ENCODE measurements at places on chromosomes 7 and 10.

GRCh38 chr7:157708919-157709295, 372.1 kb downstream of the DNAJB6 start:
- no peak for DNase-seq

DNA sequence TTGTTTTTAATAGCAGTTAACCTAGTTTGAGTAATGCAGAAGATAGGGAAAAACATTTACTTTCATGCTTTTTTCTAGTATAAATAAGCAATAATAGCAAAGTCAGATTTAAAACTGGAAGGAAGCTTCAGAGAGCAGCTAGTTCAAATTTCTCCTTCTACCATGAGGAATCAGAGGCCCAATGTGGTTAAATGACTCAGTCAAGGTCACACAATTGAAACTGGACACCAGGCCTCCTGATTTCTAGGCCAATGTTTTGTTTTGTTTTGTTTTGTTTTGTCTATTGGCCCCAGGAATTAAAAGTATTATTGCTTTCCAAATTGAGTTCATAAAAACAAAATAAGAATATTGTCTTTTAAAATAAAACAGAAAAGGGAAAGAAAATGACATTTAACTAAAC, 122.3 kb downstream of the TRIL start:
- no peak for DNase-seq

DNA sequence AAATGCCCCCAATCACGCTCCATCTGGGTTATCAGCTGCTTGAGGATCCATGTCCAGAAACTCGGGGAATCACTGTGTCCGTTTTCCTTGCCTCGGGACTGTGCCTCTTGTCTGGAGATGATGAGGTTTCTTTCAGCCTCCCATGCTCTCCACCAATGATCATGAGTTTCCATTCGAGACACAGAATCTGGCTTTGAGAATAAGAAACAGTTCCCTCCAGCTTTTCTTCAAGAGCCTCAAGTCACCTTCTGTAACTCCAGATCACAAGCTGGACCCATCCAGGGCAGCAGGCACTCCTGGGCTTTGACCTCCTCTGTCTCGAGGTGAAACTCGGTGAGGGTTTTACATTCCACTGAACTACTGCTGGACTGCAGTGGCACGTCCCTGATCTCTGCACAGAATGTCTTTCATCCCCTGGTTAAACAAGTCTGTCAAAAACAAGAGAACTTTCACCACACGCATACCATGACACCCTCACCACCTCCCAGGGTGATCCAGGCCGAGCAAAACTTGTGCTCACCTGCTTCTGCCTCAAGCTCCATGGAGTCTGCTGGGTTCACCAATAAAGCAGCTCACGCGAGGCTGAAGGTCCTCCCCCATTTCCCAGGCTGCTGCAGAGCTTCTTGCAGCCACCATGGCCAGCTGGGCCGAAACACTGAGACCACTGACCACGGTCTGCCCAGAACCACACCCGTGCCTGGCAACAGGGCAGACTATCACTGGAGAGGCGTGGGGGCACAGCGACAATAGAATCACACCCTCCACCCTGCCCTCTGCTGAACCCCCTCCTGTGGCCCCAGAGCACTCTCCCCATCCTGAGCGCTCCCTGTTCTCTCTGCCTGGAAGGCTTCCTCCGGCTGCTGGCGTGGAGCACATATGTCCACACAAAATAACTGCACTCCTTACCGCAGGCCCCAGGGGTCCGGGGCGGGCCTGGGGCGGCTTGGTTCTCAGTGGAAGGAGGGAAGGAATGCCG, 25.1 kb downstream of the MAT1A start:
- DNase-seq = no peak

DNA sequence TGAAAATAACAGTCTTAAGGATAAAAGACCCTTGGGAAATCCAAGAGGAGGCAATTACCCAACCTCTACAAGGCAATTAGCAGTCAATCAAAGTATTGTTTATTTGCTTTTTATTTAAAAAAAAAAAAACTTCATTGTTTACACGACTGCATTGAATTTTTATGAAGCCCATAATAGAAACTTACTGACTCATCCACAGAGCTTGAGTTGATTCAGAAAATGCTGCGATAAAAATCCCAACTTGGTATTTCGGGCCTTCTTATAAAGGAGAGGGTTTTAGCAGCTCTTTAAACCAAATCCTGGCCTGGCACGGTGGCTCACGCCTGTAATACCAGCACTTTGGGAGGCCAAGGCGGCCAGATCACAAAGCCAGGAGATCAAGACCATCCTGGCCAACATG, 69.2 kb upstream of the PALS2 start:
- DNase-seq = no peak

DNA sequence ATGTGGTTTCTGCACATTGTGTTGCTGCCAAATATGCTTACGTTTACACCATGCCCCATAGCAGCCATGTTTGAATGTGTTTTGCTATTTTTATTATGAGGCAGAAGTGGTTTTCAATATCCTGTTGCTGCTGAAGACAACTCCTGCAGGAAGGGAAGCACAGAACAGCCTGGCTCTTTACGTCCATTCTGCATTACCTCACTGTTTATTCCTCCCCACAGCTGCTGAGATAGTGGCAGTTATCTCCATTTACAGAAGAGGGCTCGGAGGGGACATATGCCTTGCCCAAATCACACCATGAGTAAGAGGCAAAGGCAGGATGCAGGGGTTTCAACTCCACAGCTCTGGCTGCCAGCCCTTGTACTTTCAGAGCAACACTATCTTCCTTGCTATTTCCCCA, 35.3 kb downstream of the PLPP4 start:
- DNase-seq = no peak

DNA sequence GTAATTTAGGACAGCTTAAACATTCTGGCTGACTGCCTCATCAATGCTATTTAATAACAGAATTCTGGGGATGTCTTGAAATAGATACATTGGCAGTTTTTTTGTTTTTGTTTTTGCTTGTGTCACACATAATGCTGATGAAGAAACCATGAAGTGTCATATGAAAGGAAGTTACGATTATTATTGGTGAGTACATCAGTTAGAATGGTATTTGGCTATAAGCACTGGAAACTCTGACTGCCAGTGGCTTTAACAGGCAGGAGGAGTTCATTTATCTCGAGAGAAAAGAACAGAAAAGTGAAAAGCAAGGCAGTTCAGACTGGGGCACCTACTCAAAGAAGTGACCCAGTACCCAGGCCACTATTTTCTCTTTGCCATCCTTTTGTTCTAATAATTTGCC, 18.1 kb downstream of the LSM8 start:
- DNase-seq = no peak

- DNase-seq = no peak
Observed at GRCh38 chr10:92890471-92890870, 42.2 kb downstream of the EXOC6 start.

DNA sequence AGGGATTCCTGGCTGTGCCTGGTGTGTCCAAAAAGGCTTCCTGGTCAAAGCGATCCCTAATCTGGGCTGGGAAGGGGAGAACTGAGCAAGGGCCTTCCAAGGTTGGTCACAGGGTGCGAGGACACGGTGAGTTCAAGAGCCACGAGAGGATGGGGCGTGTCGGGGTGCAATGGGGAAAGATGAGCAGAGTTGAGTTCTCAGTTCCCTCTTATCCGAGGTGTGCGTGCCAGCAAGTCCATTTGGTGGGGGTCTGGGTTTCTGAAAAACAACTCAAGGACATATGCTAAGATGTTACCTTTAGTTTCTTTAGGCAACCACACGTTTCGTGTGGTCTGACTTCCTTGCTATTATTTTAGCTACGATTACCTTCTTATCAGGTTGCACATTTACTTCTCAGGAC, 1.3 kb downstream of the ZNF775 start:
- DNase-seq = no peak

DNA sequence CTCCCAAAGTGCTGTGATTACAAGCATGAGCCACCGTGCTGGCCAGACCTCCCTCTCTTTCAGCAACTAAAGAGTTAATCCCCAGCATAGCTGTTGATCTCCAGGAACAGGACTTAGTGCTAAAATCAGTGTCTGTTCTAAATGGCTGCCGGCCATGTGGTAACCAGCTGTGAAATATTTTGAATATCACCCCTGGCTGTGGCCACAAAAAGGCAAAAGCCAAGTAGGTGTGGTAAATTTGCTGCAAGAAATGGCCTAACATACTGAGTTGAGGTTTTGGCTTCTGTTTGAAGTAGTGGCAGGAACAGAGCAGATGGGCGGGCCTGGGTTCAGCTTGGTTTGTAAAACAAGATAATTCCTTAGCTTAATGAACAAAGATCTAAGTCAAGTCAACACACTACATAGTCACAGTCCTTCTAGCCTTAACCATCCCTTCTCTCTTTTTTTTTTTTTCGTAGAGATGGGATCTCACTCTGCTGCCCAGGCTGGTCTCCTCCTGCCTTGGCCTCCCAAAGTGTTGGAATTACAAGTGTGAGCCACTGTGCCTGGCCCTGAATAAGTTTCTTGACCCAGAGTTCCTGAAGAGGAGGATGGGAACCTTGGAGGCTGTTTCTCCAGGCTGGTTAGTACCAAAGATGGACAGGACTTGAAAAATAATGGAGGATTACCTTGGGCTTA, 22.7 kb upstream of the AGFG2 start:
- DNase-seq = no peak

GRCh38 chr10:84718877-84719616, 390.7 kb downstream of the CCSER2 start:
- no peak for DNase-seq

- no peak for DNase-seq
Observed at GRCh38 chr7:20233362-20233761, 16.2 kb upstream of the MACC1 start.

DNA sequence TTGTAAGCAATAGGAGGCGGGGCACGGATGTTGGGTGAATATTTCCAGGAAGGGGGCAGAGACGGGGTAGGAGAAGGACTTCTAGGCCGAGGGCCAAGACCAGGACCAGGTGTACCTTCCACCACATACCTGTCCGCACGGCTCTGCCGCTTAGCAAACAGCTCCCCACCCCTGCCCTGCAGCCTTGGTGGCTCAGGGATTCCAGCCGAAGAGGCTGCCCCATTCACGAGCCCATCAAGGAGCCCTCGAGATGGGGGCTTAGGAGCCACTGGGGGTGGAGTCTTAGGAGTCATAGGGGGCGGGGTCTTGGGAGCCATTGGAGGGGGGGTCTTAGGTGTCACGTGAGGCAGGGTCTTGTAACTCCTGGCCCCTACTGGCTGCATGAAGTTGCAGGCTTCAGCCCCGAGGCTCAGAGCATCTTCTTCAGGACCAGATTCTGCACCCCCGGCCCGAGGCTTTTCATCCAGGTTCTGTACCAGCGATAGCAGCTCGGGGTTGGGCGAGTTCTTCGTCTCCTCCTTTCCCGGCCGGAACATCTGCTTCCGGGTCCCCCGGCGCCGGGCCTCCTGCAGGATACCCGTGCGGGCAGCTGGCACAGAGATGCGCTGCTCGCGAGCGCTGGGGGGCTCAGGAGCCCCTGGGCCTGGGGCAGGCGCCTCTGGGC, 6.1 kb upstream of the MYOZ1 start:
- no peak for DNase-seq

DNA sequence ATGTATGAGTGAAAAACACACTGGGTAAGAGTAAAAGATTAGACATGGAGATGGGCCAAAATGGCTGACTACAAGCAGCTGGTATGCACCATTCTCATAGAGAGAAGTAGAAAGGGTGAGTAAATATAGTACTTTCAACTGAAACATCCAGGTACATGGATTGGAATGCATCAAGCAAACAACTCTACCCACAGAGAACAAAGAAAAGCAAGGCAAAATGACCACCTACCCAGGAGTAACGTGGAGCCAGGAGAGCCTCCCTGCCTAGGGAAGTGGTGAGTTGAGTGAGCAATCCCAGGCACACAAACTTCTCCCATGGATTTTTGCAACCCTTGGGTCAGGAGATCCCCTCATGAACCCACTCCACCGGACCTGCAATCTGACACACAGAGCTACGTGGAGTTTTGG, 212.8 kb downstream of the PTN start:
- no peak for DNase-seq

GRCh38 chr7:43692582-43693373, 36.5 kb downstream of the COA1 start:
- DNase-seq = no peak

DNA sequence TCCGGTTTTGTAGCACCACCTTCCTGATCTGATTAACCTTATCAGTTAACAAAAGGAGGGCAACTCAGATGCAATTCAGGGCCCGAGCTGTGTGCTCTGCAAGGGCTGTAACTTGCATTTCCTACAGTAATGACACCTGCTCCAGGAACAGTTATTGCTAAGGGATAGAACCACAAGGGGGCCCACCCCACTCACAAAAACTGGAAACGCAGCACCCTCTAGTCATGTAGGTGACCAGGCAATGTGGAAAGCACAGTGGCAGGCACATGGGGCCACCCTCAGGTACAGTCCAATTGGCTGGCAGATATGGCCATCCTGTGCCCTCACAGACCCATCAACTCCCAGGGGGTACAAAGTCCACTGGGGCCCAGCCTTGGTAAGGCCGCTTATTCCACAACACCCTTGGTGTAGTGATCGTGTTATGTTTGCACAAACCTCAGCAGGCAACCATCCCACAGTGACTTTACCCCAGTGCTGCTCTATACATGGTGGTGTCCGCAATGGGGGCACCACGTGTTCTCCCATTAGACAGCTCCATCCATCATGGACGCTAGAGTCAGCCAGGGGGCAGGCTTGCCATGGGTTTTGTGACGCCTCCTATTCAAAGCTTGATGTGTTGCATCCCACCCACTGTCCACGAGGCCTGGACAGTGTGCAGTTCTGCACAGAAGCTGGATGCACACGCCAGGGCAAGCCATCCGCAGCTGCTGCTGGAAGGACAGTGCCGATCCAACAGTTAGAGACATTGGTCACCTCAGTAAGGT, 9.4 kb downstream of the RNF133 start:
- DNase-seq = no peak

GRCh38 chr10:13885238-13885990, 298.6 kb downstream of the PRPF18 start:
- DNase-seq = no peak

- DNase-seq = no peak
Observed at GRCh38 chr7:111986601-111987000, 219.6 kb downstream of the DOCK4 start.

DNA sequence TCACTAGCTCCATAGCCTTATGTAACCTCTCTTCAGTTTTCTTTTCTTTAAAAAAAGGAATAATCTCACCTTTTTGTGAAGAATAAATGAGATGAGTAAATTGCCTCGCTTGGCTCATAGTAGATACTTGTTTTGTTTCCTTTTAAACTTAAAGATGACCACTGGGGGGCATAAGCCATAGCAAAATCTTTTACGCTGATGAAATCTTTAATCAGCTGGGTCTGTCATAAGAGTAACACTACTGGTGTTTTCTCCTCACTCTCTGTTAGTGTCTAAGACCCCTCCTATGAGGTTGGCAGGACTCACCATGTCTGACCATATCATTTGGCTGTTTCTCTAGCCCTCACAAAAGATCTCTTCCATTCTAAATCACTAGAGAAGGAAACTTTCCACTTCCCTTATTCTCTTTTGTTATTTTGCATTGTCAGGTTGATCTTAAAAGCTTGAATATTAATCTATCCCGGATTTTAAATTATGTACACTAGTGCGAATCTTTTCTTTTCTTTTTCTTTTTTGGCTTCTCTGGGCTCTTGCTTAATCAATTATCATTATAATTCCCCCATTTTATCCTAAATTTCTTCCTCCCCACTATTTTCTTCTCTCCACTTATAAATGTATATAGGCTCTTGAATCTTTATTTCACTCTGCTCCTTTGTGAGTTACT, 12.5 kb downstream of the STAG3 start:
- no peak for DNase-seq

Data from stimulated activated CD4-positive, alpha-beta T cell treated with anti-CD3 and anti-CD28 coated beads, TNF-alpha, amount 100 ng/mL, for 48 hours (primary cell).